ENCODE measurements at places on chromosomes 5 and 9. TPM values are rescaled to one million over a fixed set of nuclear protein-coding genes. Genes with fewer than 3 reads are reported as not detected.

- H3K27me3 ChIP-seq: no peaks in the 10 kb centered on the region
- H3K27ac ChIP-seq: peak overlapping the region; percentile 61
- DNase-seq: no peak
- H3K36me3 ChIP-seq: no peaks in the 10 kb centered on the region
- peak overlapping the region; percentile 38 for H3K4me3 ChIP-seq
Observed at GRCh38 chr5:66842540-66842939, 246.3 kb downstream of the MAST4 start.

DNA sequence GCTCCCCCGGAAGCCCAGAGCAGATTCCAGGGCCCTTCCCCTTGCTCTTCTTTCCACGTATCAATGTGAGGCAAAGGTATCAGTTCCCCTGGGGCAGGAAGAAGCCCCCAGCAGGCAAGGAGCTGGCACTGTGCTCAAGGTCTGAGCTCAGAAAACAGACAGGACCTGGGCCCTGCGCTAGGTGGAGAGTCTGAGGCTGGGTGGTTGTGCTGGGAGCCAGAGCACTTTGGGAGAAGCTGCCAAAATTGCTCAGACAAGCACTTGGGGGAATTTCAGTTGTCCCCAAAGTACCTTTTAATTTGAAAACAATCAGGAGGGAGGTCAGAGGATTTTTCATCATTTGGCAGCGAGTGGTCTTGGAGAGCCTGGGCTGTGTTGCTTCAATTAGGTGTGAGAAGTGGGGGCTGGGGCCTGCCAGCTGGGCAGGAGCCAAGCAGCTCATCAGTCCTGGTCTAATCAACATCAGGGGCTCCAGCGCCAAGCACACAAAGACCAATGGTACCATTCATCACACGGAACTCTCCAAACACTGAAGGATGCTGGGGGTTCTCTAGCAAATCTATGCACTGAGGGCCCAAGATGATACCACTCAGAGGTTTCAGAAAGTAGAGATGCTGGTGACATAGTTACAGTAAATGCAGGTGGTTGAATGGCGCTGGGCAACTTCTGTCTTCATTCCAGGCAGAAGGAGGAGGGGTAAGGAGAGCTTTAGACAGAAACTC, 176.5 kb downstream of the SNX18 start:
- H3K4me1 ChIP-seq: peaks cover 5% of the 10 kb centered on the region
- H3K4me3 ChIP-seq: no peak overlapping the region
- H3K36me3 ChIP-seq: no peaks in the 10 kb centered on the region
- H3K27ac ChIP-seq: no peak overlapping the region

DNA sequence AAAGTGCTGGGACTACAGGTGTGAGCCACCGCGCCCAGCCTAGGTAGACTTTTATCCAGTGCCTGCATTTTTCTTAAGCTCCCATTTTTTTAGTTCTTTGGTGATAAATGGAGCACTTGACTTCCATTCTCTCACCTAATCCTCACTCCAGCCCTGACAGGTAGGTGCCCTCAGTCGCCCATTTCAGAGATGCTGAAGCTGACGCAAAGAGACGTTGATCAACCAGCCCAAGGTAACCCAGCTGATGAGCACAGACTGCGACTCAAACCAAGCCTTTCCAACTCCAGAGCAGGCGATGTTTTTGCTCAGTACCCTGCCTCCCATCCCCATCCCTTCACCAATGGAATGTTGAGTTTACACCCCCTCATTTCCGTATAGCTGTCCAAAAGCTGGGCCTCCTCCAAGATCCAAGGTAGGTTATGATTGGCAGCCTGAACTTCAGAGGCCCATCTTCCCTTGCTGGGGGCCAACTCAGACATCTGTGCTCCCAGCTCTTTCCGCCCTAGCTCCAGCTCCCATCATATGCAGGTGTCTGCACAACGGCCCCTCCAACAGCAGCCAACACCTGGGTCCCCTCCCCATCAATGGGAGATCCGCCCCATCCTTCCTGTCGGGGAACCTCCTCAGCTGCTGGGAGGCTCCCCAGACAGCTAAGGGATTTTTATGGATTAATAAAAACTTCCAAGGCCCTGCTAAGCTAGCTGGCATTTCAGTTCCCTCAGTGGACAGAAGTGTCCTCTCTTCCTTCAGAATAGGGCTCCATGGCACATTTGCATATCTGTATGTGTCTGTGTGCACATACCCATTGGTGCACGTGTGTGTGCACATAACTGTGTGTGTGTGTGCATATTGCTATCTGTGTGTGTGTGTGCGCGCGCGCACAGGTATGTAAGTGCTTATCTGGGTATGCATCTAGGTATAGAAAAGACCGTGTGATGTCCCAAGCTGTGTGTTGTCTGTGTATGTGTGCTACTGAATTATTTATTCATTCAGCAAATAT, 39.3 kb upstream of the VDAC1 start:
- peaks cover 35% of the 10 kb centered on the region for H3K27me3 ChIP-seq
- DNase-seq: no peak
- H3K4me3 ChIP-seq: no peak overlapping the region

Gene TNFSF15
- total RNA-seq: 0.09 TPM

Gene HMCN2
- total RNA-seq: 12.4 TPM

DNA sequence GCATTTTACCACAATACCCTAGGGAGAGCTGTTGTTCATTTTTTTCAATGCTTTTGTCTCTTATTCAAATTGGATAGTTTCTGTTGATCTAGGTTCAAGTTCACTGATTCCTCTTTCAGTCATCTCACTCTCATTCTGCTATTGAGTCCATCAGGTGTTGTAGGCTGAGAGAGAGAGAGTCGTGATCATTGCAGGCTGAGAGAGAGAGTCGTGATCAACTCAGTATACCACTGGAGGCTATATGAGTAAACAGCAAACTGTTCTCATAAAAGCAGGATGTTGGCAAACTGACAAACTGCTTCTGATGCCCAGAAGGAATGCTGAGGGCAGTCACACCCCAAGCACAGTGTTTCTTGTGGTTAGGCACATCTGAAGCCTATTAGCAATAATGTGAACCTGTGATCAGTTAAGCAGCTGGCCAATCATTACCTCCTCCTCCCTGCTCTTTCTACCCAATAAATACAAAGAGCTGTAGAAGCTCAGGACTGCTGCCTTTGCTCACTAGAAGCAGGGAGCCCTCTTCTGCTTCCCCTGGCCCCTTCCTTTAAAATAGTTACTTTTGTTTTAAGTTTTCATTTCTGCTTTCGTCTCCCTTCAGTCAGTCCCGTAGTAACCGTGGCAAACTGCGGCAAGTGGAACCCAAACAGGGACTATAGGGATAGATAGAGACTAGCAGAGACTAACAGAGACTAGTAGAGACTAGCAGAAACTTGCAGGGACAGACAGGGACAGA, 476.1 kb upstream of the ACO1 start:
- no peak for DNase-seq
- H3K27ac ChIP-seq: no peak overlapping the region
- H3K36me3 ChIP-seq: peaks cover 12% of the 10 kb centered on the region
- H3K4me3 ChIP-seq: no peak overlapping the region

Gene ACOT12
- not detected for total RNA-seq

Gene GPX3
- total RNA-seq: 26.2 TPM

- H3K27me3 ChIP-seq: no peaks in the 10 kb centered on the region
- DNase-seq: no peak
- H3K4me3 ChIP-seq: no peak overlapping the region
Observed at GRCh38 chr5:65961633-65962032, 35.3 kb downstream of the ERBIN start.

DNA sequence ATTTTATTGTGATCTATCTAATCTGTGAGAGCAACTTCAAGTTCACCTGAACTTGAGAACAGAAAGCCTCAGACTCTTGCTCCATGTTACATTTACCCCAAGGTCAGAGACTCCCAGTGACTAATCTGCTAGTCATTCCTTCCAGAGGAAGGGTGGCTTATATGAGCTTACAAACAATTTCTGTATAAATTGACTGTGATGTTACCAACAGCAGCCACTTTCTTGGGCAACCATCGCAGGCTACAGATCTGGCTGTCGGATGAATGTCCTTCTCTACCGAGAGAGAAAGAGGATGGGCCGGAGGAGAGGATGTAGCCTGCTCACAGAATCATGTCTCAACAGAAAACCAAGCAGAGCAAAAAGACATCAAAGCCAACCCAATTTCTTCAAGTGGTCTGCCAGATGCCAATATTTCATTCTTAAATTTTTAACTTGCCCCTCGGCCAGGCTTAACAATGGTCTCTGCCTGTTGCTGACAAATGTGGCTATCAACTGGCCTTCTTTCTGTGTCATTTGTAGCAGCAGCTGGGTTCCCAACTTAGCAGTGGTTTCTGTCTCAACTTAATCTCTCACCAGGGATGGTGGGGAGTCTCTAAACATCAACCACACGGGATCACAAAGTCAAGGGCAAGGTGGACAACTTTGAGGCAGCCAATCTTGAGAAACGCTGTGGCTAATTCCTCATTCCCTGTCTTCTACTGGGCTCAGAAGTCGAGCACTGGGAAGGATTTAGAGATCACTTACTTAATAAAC, 81.3 kb downstream of the RAPGEF1 start:
- no peaks in the 10 kb centered on the region for H3K36me3 ChIP-seq
- DNase-seq: no peak
- no peak overlapping the region for H3K4me3 ChIP-seq
- peaks cover 71% of the 10 kb centered on the region for H3K4me1 ChIP-seq
- H3K27me3 ChIP-seq: no peaks in the 10 kb centered on the region

DNA sequence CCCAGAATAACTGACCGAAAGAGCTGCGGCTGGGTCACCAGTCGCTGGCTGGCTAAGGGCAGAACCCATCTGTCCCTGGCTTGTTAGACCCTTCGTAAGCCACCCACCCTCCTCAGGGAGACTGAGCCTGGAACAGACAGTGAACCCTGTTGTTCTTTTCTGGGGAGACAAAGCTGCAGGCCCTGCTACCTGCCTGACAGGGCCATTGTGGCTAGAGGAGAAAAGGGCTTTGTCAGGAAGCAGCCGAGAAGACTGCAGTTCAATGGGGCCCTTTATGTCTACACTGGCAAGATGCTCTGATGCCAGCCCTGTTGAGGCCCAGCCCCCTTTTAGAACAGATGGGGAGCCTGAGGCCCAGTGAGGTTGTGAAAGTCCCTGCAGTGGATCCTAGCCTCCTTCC, 3.7 kb upstream of the NIPAL4 start:
- H3K4me3 ChIP-seq: no peak overlapping the region
- DNase-seq: no peak
- peaks cover 17% of the 10 kb centered on the region for H3K4me1 ChIP-seq
- H3K27me3 ChIP-seq: peaks cover 30% of the 10 kb centered on the region
- no peak overlapping the region for H3K27ac ChIP-seq

Gene STPG3
- total RNA-seq: 0.21 TPM

Gene DMRT3
- not detected for total RNA-seq

DNA sequence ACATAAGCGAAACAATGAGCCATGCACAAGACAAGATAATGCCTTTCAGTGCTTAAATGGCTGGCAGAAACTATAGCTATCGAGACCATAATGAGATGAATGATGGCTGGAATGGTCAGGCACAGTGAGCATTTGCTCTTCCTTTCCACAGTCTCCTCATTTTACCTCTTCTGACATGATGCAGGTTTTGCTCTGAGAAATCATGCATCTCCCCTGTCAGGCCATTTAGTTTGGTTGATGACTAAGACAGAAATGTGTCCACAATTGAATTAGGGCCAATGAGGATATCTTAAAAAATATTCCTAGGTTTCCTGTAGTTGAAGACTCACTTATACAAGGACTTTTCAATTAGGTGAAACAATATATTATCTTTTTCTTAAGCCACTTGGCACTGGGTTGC, 475.1 kb downstream of the TMEM232 start:
- H3K4me3 ChIP-seq: no peak overlapping the region
- H3K36me3 ChIP-seq: no peaks in the 10 kb centered on the region
- no peaks in the 10 kb centered on the region for H3K27me3 ChIP-seq
- no peak for DNase-seq
- no peak overlapping the region for H3K27ac ChIP-seq

Gene EDIL3
- total RNA-seq: 48.3 TPM

DNA sequence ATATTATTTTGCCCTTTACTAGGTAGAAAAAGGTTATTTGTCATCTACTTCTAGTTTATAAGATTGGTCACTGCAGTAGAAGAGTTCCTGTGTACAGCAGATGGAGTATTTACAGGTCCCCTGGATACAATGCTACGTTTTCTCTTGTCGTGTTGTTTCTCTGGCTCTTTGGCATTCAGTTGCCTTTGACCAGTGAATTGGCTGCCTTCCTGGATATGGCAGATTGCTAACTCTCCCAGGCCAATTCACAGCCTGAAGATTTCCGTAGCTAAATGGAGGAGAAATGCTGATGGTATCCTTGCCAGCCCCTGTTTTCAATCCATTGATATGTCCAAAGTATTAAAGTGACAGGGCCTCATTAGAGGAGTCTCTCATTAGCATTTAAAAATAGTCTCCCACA, 32.5 kb upstream of the GNAQ start:
- peaks cover 24% of the 10 kb centered on the region for H3K36me3 ChIP-seq
- no peak for DNase-seq
- no peak overlapping the region for H3K4me3 ChIP-seq
- peaks cover 3% of the 10 kb centered on the region for H3K27me3 ChIP-seq

DNA sequence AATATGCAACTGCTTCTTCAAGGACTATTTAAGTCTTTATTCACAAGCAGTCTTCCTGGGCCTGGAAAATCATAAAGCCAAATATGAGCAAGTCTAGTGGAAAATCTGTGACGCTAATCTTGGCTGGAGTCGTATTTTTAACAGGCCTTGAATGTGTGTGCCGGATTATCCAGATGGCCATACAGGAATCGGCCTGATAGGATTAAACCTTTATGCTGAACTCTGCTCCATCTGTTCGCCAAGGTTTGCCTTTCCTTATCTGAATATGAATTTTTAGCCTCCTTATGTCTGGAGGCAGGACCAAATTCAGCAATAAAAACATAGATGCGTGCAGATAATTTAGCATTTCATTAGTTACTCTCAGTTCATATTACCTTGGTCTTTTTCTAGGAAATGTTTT, 294.5 kb downstream of the EBF1 start:
- H3K36me3 ChIP-seq: no peaks in the 10 kb centered on the region
- H3K27ac ChIP-seq: no peak overlapping the region
- DNase-seq: no peak
- peaks cover 14% of the 10 kb centered on the region for H3K4me1 ChIP-seq

- H3K4me3 ChIP-seq: no peak overlapping the region
- no peak for DNase-seq
- H3K27ac ChIP-seq: no peak overlapping the region
- no peaks in the 10 kb centered on the region for H3K27me3 ChIP-seq
Observed at GRCh38 chr5:109649318-109649717, 40.4 kb upstream of the MAN2A1 start.

DNA sequence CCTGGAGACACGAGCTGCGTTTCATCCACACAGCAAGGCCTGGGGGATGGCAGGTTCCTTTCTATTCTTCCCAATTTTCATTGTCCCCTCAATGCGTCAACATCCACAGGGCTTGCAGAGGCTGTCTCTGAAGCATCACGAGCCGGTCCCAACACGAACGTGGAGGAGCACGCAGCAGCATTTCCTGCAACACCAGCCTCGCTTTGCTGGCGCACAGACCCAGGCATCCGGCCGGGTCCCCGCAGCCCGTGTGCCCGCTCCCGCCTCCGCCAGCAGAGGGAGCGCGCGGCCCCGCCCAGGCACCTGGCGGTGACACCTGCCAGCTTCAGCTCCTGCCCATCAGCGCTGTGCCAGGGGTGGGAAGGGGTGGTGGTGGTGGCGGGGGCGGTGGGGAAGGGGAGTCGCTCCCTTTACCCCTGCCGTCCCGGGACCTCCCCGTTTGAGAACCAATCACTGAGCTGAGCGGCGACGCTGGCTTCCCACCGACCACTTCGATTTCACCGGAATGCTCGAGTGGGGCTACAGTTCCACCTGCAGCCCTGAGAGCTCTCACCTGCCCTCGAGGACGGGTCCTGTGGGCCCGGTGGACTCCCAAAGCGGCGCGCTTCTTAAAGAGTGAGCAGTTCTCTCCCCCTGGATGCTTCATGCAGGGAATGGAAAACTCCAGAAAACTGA, 464.5 kb downstream of the ICE1 start:
- H3K36me3 ChIP-seq: no peaks in the 10 kb centered on the region
- H3K4me1 ChIP-seq: no peaks in the 10 kb centered on the region
- H3K27me3 ChIP-seq: peaks cover 10% of the 10 kb centered on the region
- peak; percentile 76 for DNase-seq
